Effector memory CD4-positive, alpha-beta T cell (primary cell): ENCODE measurements at places on chromosomes 13 and 19.

DNA sequence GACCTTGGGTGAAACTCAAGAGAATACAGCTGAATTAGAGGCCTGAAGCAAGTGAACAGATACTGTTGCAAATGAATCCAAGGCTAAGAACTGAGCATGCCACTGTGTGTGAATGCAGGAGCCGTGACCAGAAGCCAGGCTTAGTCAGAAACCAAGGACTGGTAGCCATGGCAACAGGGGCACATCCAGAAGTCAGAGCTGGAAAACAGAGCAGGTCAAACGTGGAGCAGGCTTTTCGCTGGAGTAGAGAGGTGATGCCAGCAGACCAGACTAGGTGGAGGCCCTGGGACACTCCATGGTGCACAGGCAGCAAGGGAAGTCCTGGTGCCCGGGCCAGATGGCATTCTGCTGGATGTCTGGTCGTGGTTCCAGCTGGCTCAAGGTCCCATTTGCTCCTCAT is 564.1 kb downstream of the PCDH9 start:
- DNase-seq, result no peak

GRCh38 chr13:90070837-90071525 is 1276.5 kb upstream of the MIR17HG start:
- DNase-seq, result no peak

DNA sequence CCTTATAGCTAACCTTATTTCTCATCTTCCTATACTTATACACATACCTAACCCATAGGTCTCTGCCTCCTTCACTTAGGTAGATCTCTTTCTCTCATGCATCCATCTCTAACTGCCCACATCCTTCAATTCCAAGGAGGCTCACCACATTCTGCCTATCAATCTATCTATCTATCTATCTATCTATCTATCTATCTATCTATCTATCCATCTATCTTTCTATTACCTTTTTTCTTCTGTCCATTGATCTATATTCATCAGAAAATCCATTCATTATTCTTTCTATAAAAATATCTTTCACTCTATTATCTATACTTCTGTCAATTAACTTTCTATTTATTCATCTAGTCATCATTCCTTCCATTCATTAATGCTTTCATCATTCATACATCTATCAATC is 11.1 kb upstream of the CYP2A7 start:
- DNase-seq, result no peak

DNA sequence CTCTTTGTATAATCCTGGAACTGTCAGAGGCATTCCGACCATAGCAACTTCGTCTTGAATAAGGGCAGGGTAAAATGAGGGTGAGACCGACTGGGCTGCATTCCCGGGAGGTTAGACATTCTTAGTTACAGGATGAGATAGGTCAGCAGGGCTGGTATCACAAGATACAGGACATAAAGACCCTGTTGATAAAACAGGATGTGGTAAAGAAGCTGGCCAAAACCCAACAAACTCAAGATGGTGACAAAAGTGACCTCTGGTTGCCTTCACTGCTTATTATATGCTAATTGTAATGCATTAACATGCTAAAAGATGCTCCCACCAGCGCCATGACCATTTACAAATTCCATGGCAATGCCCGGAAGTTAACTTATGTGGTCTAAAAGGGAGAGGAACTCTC is 27.7 kb upstream of the MBNL2 start:
- no peak for DNase-seq

GRCh38 chr13:89082623-89083022 is 1411.5 kb downstream of the SLITRK5 start:
- DNase-seq, result no peak

- DNase-seq, result no peak
Measured at GRCh38 chr19:51146751-51147150, 4.7 kb downstream of the SIGLEC7 start.

- no peak for DNase-seq
Measured at GRCh38 chr13:39603424-39603947, 493 bp upstream of the LHFPL6 start.
